Astrocyte of the spinal cord (primary cell): ENCODE measurements at places on chromosomes 13 and 19.

- no peak for DNase-seq
Observed at GRCh38 chr13:112034231-112034630, 32.7 kb upstream of the SOX1 start.

DNA sequence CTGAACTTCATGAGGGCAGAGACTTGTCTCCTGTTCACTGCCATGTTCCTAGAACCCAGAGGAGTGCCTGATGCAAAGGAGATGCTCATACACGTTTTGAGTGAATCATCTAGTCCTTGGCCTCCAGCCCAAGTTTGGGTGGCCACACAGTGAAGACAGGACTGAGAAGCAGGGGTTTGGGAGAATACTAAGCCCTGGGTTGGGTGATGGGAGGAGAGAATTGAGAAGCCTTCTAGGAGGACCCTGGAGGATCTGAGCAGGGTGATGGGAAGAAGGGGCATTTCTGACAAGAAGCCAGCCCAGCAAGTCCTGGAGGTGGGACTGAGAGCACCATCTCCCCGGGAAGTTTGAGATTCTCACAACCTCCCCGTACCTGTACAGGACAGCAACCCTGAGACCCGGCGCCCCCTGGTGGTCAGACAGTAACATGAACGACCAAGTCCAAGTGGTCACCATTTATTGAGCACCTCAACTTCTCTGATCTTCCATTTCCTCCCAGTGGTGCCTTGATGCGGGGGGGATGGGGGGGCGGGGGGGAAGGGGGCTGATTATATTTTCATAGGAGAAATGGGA is 11.0 kb downstream of the CTU1 start:
- DNase-seq = peak; percentile 52

GRCh38 chr13:111533900-111534683 is 213.7 kb downstream of the TEX29 start:
- no peak for DNase-seq

DNA sequence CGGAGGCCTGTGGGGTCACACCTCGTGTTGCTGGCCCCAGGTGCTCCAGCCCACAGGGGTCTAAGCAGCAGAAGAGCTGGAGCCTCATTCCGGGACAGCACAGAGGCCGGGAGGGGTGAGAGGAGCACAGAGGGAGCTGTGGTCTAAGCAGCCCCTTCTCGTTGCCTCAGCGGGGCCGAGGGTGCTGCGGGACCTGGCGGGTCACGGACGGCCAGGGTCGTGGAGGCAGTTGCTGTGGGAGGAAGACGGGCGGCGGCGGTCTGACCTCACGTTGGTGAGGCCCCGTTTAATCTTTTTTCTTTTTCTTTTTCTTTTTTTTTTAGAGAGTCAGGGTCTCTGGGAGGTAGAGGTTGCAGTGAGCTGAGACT is 21.7 kb downstream of the PIAS4 start:
- DNase-seq = no peak

- no peak for DNase-seq
Observed at GRCh38 chr19:2561895-2562294, 86.0 kb downstream of the GADD45B start.

DNA sequence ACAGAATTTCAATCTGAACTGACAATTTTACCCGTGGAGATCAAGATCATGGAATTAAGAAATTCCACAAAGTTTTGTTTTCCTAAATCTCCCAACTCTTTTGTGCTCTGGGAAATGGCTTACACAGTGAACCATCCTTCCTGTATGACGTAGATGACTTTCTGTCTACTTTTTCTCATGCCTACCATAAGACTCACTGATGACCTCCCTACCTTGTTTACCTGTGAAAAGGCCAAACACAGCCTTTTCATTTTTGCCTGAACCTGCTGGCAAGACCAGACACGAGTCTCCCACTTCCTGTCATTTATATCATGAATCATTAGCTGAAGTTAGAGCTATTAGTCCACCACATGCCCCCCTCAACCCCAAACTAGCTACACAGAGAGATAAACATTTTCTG is 4.6 kb upstream of the KBTBD6 start:
- no peak for DNase-seq

GRCh38 chr19:5051619-5052018 is 82.7 kb downstream of the KDM4B start:
- no peak for DNase-seq

GRCh38 chr13:110426735-110427134 is 119.7 kb downstream of the COL4A2 start:
- DNase-seq = no peak

- no peak for DNase-seq
Observed at GRCh38 chr13:47317356-47317755, 420.5 kb upstream of the HTR2A start.

- DNase-seq = no peak
Observed at GRCh38 chr13:69487576-69487975, 620.0 kb upstream of the ATXN8OS start.

DNA sequence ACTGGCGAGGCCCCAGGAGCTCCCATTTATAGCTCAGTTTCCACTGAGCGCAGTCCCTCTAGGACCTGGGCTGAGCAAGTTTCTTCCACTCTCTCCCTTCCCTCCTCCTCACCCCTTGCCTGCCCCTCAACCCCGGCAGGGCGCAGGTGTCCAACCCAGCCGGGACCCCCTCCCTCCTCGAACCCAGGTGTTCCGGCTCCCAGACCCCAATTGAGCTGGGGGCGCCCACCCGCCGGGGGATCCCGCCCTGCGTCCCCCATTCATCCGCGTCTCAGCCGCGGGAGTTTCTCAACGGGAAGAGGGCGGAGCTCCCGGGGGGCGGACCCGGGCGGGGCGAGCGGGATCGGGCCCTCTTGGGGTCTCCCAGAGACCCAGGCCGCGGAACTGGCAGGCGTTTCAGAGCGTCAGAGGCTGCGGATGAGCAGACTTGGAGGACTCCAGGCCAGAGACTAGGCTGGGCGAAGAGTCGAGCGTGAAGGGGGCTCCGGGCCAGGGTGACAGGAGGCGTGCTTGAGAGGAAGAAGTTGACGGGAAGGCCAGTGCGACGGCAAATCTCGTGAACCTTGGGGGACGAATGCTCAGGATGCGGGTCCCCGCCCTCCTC is at the start of gene KIRREL2:
TSS of gene KIRREL2 (plus strand) at position 366 of the 604 bp plus-strand sequence. CDS start at position 575, 209 bp downstream.
- DNase-seq = no peak

DNA sequence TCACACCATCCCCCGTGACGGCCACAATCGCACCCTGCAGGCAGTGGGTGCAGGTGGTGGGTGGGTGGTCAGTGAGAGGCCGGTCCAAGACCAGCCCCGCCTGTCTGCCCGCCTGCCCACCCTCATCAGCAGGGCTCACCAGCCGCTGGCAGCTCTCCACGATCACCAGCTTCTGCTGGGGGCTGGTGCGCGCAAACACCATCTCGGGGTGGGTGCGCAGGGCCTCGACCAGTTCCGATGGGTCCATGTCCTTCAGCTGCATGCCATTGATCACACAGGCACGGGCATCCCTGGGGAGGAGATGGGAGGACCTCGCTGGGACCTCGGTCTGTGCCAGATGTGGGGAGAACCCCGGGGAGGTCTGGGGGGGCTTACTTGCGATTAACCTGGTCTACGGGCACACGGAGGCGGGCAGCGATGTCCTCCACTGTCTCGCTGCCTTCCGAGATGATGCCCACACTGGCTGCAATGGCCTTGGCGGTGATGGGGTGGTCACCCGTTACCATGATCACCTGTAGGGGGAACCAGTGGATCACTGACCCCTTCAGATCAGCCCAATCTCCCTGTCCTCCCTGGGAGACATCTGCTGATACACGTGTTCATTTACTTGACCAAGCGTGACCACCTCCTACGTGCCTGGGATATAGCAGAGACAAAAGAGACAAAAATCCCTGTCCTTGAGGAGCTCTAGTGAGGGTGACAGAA is 8.0 kb downstream of the ATP4A start:
- peak; percentile 16 for DNase-seq

GRCh38 chr19:41847351-41848105 is 2.7 kb downstream of the DMRTC2 start:
- DNase-seq = no peak

DNA sequence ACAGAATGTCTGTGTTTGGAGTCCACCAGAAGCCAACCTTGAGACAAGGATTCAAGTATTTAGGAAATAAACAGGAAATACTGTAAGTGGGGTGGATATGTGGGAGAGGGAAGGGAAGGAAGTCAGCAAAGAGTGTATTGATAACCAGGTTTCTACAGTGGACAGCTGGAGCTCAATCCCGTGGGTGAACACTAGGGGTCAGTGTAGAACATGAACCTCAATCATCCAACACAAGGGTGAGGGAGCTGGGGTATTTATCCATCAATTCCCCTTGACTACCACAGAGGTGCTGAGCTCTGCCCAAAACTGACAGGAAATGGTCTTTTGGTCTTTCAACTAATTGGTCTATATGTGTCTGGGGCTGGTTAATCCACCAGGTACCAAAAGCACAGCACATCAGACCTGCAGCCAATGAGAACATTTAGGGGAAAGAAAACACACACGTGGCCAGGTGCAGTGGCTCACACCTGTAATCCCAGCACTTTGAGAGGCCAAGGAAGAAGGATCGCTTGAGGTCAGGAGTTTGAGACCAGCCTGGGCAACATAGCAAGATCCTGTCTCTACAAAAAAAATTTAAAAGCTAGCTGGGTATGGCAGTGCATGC is 5.6 kb upstream of the SYDE1 start:
- DNase-seq = peak; percentile 39

GRCh38 chr13:109547942-109548341 is 238.4 kb downstream of the IRS2 start:
- no peak for DNase-seq

- DNase-seq = peak; percentile 28
Observed at GRCh38 chr13:71625694-71626093, 241.3 kb downstream of the DACH1 start.

GRCh38 chr13:45695198-45695730 is 6.9 kb upstream of the CBY2 start:
- DNase-seq = no peak

DNA sequence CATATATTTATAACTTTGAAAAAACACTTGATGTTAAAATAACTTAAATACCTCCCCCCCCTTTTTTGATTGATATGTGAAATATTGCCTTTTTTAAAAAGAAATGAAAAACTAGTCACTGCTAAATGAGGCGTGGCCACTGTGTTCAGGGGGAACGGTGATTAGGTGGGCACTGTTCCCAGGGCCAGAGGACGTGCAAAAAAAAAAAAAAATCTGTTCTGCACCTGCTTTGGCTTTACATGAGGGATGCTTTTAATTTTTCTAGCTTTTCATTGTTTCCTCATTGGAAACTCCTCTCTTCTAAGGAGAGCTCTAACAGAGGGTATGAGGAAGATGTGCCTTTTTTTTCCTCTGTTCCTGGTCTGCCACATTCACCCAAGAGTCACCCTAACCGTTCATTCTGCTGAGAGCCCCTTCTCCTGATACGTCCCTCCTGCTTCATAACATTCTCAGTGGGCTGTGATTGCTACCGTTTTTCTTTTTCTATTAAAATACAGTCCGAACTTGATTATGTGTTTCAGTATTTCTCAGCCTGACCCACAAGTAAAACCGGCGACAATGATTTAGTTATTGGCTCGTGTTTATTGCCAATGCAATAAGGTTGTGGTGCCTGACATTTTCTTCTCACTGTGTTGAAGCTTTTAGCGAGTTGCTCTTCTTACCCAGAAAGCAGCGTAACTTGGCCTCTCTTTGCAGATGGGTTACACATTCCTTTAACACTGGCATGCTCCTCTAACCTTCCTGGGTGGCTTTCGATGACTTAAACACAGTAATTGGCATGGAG is 64.8 kb upstream of the ZNF536 start:
- no peak for DNase-seq

DNA sequence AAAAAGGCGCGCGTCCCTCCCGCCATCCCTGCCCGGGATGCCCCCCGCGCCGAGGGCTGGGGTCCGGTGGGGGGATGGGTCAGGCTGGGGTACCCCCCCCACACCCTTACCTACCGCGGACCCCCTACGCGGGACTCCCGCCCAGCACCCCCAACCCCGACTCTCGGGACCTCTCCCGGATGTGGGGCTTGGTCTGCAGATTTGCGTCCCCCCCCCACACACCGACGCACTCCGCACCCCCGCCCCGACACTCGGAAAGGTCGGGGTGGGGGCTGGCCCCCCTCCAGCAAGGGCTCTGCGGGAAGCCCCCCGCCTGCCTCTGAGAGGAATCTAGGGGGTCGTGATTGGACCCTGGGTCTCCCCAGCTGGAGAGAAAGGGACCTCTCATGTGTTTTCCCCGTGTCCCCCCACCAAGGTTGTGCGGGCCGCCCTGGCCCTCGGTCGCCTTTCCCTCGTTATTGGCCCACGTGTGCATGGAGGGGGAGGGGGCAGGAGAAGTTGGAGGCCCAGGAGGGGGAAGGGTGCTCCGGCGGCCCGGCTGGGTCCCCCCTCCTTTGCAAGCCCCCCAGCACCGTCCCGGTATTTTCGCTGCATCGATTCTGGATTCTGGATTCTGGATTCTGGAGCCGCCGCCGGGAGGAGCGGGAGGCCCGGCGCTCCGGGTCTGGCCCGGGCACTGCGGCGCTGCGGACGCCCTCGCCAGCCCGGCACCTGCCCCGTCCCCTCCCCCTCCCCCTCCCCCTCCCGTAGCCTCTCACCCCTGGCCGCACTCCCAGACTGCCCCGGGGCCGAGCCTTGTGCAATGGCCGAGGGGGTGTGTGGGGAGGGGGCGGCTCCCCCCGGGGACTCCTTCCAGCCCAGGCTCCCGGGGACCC is 607 bp downstream of the NFIC start:
- peak; percentile 55 for DNase-seq

DNA sequence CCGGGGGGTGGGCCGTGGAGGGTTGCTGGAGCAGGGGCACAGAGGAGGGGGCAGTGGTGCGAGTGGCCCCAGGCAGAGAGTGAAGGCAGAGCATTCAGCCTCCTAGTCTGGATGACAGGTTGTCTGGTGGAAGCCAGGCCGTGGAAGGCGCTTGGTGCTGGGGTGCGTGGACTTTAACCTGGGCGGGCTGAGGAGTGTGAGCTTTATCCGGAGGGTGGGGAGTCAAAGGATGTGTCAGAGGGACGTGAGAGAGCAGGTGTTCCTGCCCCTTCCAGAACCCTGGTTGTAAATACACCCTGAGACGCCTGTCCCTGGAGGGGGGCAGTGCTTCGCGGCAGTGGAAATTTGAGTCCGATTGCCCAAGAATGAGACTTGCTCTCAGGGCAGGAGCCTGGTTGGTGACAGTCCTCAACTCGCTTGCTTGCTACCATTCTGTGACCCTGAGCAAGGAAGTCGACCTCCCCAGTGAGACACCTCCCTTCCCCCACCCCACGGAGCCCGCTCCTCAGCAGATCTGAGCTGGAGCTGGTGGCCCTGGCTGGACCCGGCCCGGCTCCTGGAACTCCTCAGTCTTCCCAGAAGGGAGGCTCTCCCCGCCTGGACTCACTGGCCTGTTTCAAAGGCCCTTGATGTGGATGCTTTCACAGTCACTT is 2.3 kb downstream of the SPPL2B start:
- DNase-seq = no peak

DNA sequence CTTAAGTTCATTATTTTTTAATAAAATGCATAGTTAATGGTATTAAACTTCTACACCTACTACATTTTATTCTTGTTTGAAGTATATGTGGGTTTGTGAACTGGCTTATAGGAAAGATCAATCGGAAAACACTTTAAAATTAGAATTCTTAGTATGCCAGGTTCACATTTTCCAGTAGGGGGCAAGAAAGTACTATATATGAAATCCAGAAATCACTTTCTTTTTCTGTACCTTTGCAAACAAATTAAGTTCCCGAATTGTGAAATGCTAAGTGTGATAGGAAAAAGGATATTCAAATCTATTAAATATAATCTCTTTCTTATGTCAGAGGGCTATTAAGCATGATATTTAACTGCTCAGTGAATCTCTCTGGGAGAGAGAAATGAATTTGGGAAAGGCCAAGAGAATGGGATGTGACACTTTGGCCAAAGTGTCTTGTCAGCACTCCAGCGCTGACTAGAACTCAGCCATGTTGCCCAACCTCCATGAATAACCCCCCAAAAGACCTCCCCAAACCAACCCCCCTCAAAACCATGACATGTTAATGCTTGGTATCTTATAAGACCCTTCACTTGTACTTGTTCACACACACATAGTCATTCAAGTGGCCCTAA is 122.6 kb upstream of the SLC10A2 start:
- peak; percentile 64 for DNase-seq
